ENCODE measurements at places on chromosomes 4 and X.

DNA sequence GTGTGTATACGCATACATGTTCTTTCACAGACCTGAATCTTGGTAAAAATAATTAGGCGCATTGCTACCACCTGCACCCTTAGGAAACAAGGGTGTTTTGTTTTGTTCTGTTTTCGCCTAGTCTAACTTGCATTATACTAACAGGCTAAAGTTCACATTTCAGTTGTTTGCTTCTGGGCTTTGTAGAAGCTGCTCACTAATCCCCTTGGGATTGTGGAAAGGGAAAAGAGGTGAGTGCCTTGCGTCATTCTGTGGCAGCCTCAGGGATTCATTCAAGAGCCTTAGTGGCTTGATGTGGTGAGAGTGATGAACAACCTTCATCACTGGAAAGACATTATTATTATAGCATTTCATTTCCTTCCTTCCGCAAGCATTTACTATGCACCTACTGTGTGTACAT, 331.1 kb downstream of the ADGRL3 start:
- DNase-seq: no peak

GRCh38 chr4:74933562-74934015, 673 bp downstream of the PARM1 start:
- DNase-seq: peak; percentile 74

DNA sequence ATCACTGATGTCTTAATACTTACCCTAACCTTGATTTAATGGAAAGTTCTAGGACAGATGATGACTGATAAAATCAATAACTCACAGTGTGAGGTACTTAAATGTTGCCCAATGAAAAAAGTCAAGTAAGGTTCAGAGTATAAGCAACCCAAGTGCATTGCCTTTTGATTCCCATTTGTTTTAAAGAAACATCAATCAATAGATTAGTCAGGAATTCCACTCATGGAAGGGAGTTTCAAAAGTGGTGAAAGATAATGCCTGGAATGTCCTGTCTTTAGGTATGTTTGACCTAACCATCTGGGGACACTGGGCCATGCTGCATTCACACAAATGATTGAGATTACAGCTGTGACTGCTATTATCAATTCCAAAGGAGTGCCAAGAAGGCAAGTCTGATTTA, 259.7 kb downstream of the PPARGC1A start:
- no peak for DNase-seq

DNA sequence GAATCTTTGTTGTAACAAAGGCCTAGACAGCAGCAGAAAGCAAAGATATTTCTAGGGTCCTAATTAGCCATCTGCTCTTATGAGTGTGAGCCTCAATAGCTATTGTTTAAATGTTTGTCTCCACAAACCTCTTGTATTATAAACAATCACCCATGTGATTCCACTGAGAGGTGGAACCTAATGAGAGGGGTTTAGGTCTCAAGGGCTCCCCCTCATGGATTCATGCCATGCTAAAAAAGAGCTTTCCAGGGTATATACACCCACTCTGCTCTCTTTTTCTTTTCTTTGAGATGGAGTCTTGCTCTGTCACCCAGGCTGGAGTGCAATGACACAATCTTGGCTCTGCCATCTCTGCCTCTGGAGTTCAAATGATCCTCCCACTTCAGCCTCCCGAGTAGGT, 42.1 kb downstream of the TRIM61 start:
- no peak for DNase-seq

DNA sequence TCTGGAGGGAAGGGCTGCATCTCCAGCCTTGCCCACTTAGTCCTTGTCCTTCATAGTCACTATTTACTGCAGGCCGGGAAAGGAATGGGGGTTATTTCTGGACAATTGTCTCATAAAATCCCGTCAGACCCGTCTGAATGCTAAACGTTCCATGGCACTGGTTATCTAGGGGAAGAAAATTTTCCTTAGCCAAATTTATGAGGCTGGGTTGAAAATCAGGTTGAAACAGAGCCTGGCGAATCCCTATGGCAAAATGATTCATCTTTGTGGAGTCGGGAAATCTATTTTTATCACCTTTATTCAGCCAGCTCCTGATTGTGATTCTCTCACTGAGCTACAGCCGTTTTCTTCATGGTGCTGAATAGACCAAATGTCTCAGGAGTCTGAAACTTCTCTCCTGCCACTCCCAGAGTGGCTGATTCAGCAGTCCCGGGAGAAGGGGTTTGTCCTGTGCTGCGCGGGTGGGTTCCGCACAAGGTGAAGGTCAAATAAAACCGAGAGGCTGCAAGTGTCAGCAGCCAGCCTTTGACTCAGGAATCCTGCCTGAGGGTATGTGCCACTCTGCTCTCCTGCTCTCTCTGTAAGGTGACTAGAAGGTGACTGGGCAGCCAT, 1.0 kb downstream of the LIMCH1 start:
- no peak for DNase-seq

- no peak for DNase-seq
These were observed 4.5 kb upstream of the DCAF12L1 start for GRCh38 chrX:126557151-126557550.

- DNase-seq: no peak
These were observed 17.0 kb downstream of the HTT start for GRCh38 chr4:3091464-3091863.

DNA sequence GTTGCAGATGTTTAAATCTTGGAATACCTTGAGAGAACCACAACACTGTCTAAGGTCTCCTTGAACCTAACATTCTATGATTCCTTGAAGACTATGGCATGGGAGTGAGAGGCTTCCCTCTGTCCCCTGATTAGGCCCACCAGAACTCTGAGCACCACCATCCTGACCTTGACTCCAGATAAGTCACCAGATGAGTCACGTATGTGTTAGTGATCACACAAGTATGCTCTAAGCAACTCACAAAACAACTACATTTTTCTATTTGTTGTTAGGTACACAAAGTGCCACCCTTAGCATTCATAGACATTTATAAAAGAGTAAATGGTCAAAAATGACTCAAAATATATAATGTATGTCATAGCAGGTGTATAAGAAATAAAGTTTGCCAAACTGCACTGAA, 252.9 kb upstream of the CXXC4 start:
- no peak for DNase-seq

GRCh38 chrX:30881797-30882196, 7.3 kb downstream of the TAB3 start:
- DNase-seq: no peak

DNA sequence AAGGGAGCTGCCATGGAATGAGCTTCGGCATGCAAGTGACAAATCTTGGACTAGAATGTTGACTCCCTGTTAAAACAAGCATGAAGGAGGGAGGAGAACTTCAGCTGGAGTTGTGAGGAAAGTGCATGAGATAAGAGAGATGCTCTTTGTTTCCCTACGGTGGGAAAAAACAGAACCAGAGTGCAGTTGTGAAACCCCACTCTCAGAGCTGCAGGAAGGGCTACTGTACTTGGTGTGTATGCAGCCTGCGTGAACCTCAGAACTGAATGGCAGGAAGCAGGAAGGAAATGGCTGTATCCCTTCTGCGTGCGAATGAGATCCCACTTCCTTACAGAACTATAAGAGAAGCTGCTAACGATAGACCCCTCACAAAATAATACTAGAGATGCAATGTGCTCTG, 57.2 kb downstream of the EGF start:
- no peak for DNase-seq

- no peak for DNase-seq
These were observed 25.4 kb downstream of the CLCN5 start for GRCh38 chrX:49947781-49948180.

DNA sequence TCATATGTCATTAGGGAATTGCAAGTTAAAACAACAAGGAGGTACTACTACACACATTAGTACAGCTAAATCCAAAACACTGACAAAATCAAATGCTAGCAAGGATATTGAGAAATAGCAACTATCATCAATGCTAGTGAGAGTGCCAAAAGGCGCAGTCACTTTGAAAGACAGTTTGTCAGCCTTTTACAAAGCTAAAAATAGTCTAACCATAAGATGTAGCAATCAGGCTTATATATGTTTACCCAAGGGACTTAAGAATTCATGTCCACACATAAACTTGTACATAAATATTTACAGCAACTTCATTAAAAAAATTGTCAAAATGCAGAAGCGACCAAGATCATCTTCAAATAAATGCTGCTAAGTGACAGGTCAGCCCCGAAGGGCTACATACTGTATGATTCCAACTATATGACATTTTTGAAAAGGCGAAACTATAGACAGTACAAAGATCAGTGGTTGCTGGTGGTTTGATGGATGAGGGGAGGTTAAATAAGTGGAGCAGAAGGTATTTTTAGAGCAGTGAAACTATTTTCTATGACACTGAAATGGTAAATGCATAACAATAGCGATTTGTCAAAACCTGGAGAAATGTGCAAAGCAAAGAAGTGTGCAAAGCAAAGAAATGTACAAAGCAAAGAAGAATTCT, 704.8 kb downstream of the ARAP2 start:
- no peak for DNase-seq

GRCh38 chr4:119517361-119518229, 111.0 kb downstream of the PDE5A start:
- DNase-seq: no peak

DNA sequence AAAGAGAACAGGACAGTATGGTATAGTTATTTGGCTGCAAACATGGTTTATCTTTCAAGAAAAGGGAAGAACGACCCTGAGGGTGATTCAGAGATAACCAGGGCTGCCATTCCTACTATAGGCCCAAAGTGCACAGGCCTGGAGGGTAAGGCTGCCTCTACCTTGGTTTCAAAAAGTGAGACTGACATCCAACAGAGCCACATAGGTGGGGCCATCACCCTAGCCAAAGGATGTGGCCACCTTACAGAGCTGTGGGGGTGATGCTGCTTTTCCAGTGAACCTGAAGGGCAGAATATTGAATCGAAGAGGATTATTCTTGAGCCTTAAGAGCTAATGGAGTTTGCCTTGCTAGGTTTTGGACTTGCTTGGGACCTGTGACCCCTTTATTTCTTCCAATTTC, 15.7 kb downstream of the SH2D1A start:
- no peak for DNase-seq

GRCh38 chr4:98605216-98605615, 53.2 kb downstream of the TSPAN5 start:
- no peak for DNase-seq

- no peak for DNase-seq
These were observed 38.9 kb upstream of the PHEX start for GRCh38 chrX:21993265-21993664.

- no peak for DNase-seq
These were observed 33.5 kb upstream of the ASMTL start for GRCh38 chrX:1486177-1486576.

DNA sequence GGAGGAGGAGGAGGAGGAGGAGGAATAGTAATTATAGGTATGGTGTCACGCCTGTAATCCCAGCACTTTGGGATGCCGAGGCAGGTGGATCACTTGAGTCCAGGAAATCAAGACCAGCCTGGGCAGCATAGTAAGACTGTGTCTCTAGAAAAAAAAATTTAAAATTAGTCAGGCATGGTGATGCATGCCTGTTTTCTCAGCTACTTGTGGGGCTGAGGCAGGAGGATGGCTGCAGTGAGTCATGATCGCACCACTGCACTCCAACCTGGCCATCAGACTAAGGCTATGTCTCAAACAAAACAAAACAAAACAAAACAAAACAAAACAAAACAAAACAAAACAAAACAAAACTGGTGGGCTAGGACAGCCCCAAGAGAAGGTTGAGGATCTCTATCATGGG, 3.0 kb downstream of the STARD8 start:
- DNase-seq: no peak

GRCh38 chr4:87071401-87071800, 136.6 kb downstream of the AFF1 start:
- DNase-seq: peak; percentile 62

DNA sequence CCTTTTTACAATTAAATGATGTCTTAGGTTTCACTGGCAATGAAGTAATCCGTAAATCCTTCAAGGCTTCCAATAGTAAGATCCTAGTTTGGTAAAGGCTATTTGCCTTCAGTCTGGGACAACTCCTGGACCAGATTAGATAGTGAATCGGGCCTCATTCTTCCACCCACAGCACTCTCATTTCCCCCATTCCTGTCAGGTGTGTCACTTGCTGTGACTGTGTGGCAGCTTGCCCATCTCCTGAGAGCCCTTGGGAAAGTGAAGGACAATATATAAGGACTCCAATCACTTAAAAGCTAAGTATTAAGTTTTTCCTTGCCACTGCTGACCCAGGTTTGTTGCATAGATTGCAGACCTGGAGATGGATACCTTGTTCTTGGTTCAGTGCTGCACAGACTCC, 3.3 kb upstream of the GASK1B start:
- peak; percentile 55 for DNase-seq

GRCh38 chrX:107571296-107571998, 56.9 kb upstream of the PRPS1 start:
- DNase-seq: no peak

DNA sequence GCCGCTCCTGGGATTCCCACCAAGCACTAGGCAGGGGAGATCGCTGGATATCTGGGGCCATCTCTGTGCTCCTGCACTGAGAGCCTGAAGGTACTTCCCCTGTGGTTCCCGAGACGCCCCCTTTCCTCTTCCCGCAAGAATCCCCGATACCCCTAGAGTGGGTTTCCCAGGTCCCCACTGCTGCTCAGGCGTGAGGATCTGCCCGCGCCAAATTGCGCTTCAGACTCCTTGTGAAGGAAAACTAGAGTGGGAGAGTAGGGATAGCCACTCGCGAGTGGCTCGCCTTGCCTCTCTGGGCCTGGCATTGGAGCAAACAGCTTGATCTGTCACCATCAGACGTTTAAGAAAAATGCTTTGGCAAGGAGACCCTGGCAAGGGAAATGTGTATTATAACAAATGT, 1.5 kb downstream of the IL1RAPL2 start:
- DNase-seq: no peak

DNA sequence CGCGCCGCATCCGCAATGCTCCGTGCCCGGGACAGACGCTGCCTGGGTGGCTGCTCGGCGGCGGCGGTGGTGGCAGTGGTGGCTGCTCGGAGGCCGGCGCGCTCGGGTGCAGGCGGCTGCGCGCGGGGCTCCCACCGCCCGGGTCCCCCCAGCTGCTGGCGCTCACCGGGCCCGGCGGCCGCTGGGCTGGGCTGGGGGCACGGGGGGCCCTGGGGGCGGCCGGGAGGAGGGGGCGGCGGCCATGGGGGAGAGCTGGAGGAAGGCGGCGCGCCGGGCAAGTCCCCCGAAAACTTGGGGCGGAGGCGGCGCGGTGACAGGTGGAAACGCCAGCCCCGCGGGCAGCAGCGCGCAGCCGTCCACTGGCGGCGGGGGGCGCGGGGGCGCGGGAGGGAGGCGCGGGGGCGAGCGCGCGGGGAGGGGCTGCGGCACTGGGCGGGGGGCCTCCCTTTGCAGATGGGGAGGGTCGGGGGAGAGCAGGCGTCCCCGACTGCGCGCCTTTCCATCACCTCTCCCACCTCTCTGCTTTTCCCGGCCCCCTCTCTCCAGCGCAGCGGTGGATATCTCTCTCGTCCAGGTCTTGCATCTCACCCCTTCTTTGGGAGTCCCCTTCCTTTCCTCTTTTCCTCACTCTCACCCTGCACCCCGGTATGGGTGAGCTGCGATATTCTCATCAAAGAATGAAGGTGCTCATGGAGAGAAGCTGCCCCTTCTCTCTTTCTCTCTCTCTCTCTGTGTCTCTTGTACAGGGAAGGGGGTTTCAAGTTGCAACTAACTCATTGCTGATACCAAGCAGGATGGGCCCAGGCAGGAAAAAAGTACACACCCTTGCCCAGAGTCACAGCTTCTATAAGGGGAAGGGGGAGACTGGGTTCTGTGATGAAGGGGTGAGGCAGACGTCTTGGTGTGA, 83.7 kb upstream of the DHRSX start:
- DNase-seq: no peak
